ENCODE measurements at places on chromosomes 12 and 14.

DNA sequence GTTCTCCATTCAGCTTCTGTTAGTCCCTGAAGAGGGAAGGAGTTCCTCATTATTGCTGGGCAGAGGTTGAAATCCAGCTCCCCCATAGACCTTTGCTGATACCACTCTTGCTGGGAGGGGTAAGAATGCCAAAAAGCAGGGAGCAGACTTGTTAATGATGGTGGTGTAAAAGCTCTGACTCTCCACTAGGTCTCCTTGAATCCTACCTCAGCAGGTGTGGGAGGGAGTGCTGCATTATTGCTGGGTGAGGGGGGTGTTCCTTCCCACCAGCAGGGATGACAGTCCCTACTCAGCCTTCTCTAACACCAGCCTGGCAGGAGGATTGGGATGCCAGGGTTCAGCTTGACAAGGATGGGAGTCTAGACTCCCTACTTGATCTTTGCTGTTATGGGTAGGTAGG lies 185.8 kb upstream of the NOS1 start:
- DNase-seq = no peak

- DNase-seq = peak; percentile 19
These were observed 244.2 kb upstream of the OR4E1 start for GRCh38 chr14:21917699-21918436.

GRCh38 chr12:116882742-116883141 lies 1.5 kb upstream of the HRK start:
- no peak for DNase-seq

- DNase-seq = no peak
These were observed 38.9 kb upstream of the LRP6 start for GRCh38 chr12:12305568-12306300.

- DNase-seq = no peak
These were observed 65.0 kb downstream of the CDK17 start for GRCh38 chr12:96335270-96335669.

DNA sequence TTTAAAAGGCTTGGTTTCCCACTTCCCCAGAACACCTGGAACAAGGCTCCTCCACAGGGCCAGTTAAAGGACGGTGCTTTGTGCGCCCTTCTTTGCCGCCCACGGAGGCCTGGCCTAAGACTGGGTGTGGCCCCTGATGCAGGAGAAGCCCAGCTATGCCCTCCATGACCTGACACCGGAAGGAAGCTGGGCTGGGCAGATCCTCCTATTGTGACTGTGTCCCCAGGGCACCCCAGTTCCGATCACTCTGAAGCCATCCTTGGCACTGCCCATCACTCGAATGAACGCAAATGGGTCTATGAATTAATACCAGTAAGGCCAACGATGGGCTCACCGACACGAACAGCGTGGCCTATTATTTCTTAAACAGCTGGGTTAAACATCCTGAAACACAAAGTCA lies 42.6 kb downstream of the FBXO21 start:
- DNase-seq = no peak

GRCh38 chr12:32644431-32644830 lies 34.7 kb upstream of the DNM1L start:
- DNase-seq = no peak

- DNase-seq = no peak
These were observed 12.8 kb upstream of the GPX2 start for GRCh38 chr14:64955297-64955696.

DNA sequence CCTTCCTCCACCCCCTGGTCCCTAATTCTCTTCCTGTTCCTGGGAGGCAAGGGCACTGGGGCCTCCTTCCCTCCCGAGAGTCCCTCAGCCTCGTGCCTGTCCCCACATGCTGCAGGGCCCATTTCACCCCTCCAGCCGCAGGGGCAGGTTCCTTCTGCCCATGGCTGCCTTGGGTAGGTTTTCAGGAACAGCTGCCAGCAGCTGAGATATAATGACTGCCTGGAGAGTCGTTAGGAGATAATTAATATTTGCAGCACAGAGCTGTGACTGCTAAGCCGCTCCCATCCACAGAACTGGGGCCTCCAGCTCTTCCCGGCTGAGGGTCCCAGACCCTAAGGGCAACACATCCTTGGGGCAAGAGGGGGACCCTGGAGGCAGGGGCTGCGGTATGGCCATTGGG lies 211.9 kb upstream of the LHX5 start:
- DNase-seq = no peak

DNA sequence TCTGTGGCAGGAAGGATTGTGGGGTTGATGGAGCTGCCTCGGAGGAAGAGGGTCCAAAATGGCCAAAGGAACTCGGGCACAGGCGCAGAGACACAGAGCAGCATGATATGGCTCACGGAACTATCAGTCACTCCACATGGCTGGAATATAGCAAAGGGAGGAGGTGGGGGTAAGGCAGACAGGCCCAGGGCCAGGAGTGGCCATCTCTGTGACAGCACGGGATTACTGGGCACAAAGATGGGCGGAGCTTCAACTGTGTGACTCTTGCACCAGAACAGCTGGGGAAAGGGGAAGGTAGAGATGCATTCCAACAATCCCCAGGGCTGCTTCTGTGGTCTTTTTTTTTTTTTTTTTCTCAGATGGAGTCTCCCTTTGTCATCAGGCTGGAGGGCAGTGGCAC lies 24.8 kb upstream of the EML1 start:
- DNase-seq = no peak

DNA sequence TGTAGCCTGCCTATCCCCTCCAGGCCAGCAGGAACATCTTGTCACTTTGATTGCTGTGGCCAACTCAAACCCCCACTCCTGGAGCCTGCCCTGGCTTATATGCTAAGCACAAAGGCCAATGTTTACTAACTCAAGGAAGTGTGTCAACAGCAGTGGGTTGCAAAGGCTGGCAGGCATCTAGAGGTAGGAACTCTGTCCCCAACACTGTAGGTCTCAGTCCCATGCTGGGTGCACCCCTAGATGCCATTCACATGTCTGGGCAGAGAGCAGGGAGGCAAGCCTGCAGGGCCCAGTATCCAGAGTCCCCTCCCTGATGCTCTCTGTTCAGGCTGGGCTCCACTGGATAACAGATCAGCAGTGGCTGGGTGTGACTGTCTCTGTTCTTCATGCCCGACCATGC lies 1.6 kb upstream of the HPD start:
- DNase-seq = no peak

GRCh38 chr14:22838631-22839041 lies 2.3 kb downstream of the MMP14 start:
- DNase-seq = no peak

GRCh38 chr12:68788554-68789143 lies 19.3 kb upstream of the MDM2 start:
- DNase-seq = no peak

DNA sequence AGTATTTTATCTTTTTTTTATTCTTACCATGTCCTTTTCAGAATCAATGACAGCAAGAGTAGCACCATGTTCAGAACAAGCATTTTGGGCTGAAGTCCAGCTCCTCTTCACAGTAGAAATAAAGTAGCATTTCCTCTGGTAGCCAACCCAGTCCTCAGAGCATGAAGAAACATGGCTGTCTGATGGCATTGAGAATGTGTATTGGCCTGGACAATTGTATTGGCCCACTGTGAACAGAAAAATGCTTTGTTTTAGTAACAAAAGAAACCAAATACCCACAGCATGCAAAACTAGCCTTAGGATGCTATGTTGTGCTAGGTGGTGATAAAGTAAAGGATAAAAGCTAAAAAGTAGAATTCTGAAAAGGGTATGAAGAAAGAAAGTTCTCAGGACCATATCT lies 5.7 kb downstream of the CD69 start:
- DNase-seq = no peak

GRCh38 chr14:101131451-101131916 lies 228.0 kb upstream of the RTL1 start:
- DNase-seq = no peak

DNA sequence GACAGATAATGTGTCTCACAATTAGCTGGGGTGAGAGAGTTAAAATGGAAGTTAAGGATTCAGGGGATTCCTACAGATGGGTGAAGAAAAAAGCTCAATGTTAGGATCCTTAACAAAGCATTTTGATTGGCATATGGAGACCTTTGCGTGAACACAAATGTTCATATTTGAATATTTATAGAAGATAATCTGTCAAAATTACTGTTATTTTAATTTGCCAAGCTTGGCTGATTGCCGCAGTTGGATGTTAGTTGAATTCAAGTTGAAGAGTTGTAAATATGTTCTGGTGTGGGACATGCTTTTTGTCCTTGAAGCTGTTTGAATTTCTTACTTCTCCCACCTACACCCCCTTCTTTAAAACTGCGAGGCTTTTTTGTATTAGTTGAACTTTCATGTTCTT lies 91.2 kb downstream of the FUT8 start:
- no peak for DNase-seq

DNA sequence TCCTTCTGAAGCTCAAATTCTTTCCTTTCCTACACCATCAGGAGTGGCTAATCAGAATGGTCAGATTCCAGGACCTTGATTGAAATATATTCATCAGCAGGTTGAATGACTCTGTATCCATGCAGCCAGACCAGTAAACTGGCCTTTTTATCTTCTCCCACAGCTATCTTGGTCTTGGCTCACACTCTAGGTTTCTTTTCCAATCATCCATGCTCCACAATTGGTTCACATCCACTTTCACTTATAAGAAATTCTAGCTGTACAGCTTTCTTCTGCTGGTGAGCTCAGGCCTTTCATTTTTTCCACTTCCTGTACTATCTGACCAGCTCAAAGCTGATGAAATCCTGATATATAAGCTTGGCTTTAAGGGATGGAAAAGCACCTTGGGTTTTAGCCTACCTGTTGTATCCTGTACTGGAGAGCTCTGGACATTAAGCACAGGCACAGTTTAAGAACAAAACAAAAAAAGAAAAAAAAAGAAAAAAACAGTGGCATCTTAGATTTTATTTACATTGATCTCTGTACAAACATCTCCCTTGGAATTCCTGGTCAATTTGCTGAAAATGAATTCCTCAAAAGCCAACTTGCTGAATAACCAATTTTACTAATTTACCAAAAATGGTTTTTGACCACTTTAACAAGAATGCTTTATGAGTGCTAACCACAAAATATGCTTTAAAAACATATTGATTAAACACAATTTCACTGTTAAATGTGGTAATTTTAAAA lies 91.6 kb upstream of the PAWR start:
- no peak for DNase-seq

GRCh38 chr14:65072937-65073336 lies 29.4 kb downstream of the MAX start:
- no peak for DNase-seq

- no peak for DNase-seq
These were observed 443.3 kb downstream of the ADAMTS20 start for GRCh38 chr12:43108656-43109055.

GRCh38 chr12:31742891-31743290 lies 14.1 kb upstream of the AMN1 start:
- no peak for DNase-seq

DNA sequence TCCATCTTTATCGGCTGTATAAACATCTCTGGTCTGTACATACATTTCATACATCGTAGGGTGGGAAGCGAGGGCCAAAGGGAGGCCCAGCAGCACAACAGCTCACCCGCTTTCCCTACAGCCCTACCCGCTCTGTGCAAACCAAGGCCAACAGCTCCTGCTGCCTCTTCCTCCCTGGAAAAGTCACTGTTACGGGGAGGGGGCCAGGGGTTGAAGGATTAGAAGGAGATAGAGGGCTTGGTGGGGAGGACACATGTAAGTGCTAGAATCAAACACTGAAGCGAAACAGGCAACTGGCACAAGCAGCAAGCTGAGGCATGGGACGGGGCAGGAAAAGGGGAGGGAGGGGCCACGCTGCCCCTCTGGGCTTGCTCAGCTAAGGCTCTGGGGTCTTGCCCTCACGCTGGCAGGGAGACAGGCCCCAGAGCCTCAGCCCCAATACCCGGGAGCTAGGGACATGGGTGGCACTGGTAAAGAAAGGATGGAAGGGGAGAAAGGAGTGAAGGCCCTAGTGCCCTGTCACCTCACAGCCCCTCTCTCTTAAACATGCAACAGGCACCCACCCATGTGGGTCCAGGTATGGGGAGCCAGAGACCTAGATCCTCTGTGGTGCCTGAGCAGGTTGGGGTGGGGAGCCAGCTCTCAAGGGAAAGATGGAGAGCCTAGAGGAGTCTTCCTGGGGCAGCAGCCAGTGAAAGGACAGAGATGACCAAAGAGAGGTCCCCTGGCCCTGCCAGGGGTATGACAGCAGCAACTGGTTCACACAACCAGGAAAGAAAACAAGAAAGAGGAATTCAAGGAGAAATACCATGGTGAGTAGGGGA lies 14.4 kb downstream of the SPRYD3 start:
- DNase-seq = no peak

- no peak for DNase-seq
These were observed 10.6 kb upstream of the MLXIP start for GRCh38 chr12:122067966-122068365.

GRCh38 chr14:58646479-58646878 lies 8.7 kb downstream of the DACT1 start:
- no peak for DNase-seq

GRCh38 chr12:64931981-64932380 lies 107.5 kb downstream of the TBC1D30 start:
- DNase-seq = no peak

GRCh38 chr12:46164186-46164761 lies 104.6 kb downstream of the SLC38A1 start:
- no peak for DNase-seq

DNA sequence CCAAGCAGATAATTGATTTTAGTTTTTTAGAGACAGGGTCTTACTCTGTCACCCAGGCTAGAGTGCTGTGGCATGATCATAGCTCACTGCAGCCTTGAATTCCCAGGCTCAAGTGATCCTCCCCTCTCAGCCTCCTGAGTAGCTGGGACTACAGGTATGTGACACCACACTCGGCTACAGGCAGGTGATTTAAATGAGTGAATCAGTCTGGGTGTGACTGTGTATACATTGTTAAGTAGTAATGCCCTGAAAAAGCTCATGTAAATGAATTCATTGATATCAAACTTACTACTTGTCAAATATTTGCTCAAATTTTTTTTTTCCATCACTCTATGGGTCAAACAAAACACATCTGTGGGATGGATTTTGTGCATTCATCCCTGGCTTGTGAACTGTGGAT lies 6.3 kb upstream of the USP44 start:
- no peak for DNase-seq

- peak; percentile 47 for DNase-seq
These were observed 118.5 kb downstream of the TTC7B start for GRCh38 chr14:90697577-90698206.

DNA sequence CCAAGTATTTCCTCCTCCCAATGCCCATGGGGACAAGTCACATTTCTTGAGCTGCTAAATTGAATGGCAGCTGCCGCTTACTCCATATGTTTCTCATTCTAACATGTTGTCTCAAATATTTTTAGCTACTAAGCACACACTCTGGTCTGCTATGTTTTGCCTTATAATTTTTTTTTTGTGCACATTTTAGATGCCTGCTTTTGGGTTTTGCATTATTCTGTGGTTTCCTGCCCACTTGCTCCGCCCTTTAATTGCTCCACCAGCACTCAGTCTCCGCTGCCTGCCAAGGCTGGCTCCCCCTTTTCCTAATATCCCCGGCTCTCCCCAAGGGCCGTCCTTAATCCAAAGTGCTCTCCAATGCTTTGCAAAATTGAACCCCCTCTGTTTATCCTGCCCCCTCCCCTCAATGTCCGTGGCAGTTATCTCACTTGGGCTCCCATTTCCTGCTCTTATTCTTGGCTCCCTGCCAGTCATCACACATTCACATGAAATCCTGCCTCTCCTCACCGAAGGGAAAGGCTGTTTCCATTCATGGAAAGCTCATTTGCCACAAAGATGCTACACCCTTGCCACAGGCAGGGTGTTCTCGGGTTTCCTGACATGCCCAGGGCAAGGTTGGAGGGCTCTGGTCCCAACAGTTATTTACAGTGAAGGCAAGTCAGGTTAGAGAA lies 79.4 kb downstream of the C12orf75 start:
- DNase-seq = no peak

- no peak for DNase-seq
These were observed 399.8 kb downstream of the SLC6A15 start for GRCh38 chr12:84512751-84513150.
